Anterior cingulate cortex (tissue), 58 donors: ENCODE measurements at places on chromosomes 12 and 14.

GRCh38 chr12:93059925-93060665, 131.0 kb upstream of the EEA1 start:
- DNase-seq, result no peak

GRCh38 chr12:10771132-10771733, 31.2 kb downstream of the TAS2R7 start:
- no peak for DNase-seq

- no peak for DNase-seq
These were observed at the start of gene CCDC77 for GRCh38 chr12:401235-402028. TSS of gene CCDC77 (plus strand) at chr12:401644. CDS start at chr12:409384, 7,740 bp downstream.

- DNase-seq, result no peak
These were observed 56.0 kb upstream of the C14orf180 start for GRCh38 chr14:104523546-104523935.

DNA sequence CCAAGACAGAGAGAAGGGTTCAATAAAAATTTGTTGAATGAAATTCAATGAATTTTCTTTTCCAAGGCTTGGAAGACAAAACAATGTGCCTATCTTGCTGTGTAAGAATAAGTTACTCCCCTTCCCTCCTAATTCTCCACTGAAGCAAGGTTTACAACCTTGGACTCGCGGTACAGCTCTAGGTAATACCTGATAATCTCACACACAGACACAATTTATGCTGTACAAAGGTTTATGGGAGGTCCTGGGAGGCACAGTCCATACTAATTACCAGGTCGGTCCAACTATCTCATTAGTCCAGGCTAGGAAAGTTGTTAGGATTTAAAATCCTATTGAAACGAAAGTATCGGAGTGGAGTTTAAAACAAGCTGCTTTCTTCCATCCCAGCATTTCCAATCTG, 42.6 kb downstream of the NELL2 start:
- DNase-seq, result no peak

GRCh38 chr12:65822732-65823512, 1.4 kb upstream of the HMGA2 start:
- no peak for DNase-seq

DNA sequence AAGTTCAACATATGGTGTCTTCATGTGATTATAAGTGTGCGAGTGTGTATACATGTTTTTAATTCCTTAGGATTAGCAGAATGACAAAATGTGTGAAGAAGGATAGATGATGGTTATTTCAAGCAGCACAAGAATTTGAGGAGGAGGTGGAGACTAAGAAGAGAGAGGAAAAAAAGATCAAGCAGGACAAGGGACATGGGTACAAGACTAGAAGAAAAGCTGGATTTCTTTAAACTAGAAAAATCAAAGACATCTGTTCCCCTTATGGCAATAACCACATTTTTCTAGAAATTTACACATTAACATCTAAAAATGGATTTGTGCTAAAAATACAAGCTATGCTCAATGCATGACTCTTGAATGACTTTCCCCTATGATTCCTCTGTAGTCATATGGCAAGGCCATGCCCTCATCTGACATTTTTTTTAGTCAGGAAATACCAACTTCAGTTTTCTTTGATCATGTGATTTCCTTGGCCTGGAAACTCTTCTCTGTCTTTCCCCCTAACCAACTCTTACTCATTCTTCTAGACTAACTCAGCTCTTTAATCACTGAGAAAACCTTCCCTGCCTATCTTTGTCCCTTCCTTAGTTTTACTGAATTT, 435.8 kb downstream of the NRXN3 start:
- DNase-seq, result no peak

DNA sequence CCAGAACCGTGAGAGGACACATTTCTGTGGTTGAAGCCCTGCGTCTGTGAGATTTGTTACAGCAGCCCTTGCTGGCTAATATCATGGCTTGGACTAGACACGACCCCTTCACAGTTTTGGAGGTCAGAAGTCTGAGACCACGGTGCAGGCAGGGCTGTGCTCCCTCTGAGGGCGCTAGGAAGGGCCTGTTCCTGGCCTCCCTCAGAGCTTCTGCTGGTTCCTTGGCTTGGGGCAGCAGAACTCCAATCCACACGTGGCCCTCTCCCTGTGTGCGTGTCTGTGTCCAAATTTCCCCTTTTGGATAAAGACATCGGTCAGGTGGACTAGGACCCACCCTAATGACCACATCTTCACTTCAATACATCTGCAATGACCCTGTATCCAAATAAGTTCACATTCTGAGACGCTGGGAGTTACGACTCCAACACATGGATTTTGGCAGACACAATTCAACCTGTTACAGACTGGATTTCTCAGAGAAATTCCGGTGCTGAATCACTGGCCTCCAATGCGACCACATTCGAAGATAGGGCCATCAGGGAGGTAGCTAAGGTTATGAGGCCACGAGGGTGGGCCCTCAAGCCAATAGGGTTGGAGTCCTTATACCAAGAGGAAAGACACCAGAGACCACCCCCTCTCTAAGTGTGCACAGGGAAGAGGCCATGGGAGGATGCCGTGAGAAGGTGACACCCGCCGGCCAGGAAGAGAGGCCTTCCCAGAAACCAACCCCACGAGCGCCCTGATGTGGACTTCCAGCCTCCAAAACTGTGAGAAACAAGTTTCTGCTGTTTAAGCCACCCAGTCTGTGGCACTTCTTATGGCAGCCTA, 43.6 kb upstream of the PPP2R5C start:
- no peak for DNase-seq

GRCh38 chr12:5503774-5504173, 71.9 kb downstream of the NTF3 start:
- no peak for DNase-seq

GRCh38 chr12:91565246-91565645, 382.6 kb upstream of the DCN start:
- no peak for DNase-seq

GRCh38 chr12:110304061-110304551, 23.1 kb downstream of the ATP2A2 start:
- DNase-seq, result no peak

DNA sequence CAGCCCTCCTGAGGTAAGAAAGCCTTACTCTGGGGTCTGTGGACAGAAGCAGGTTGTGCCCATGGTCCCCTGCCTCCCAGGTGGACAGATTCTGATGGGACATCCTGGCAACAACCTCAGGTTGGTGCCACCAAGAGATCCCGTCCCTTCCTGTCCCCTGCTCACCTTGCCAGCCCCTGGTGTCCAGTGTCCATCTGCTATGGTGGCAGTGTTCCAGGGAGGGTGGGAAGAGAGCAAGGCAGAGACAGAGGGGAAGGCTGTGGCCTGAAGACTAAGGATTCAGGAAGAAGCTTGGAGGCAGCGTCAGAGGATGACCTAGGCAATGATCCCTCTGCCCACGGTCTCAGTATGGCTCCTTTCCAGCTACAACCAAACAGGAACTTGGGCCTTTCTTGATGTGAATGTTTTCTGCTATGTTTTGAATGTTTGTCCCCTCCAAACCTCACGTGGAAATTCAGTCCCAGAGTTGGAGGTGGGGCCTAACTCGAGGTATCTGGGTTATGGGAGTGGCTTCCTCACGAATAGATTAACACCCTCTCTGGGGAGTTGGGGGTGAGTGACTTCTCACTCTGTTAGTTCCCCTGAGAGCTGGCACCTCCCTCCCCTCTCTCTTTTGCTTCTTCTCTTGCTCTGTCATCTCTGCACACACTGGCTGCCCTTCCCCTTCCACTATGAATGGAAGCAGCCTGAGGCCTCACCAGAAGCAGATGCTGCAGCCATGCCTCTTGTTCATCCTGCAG, 26.9 kb downstream of the IQSEC3 start:
- DNase-seq, result no peak

DNA sequence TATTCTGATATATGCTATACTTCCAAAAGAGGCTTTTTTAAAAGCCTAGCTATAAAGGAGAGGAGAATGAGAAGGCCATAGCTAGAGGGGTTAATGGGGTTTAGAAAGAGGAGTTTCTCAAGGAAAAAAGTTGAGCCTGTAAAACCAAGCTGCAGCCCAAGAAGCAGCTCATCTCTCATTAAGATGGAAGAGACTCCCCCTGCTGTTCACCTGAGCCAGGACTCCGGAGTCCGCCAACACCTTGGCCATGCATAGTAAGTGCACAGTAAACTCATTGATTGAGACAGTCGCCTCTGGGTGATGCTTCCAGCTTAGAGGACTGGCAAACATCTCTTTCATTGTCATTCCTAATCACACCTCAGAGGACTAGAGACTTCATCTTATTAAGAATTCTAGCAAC, 46.2 kb downstream of the ANO2 start:
- no peak for DNase-seq

DNA sequence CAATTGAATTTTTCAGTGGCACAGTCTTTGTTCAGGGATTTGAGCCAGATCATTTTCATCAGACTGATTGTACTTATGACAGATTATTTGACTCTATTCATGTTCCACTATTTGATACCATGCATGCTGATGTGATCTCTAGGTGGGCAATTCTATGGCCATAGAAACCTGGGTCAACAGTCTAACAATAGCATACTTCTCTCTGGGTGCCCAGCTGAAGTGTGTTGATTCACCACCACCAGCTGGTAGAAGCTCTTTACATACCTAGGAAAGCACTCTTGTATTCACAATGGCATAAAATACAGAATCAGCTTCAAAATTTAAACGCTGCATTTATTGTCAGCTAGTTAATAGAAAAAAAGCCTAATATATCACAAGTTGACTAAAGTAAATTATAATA, 90.2 kb upstream of the TMTC2 start:
- DNase-seq, result no peak

DNA sequence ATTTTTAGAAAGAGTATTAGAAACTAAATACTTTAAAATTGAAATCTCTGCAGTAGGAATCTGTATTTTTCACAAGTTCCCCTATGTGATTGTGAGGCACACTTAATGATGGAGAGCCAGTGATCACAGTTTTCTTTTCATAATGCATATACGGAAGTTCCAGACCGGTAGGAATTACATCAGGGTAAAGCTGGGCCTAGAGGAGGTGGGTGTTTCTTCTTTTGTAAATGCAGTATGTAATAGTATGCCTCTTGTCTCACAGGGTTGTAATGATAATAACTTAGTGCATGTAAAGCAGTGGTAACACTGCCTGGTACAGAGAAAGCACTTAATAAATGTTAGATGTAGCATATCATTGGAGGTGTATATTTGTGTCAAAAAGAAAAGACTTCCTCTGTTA, 57.2 kb upstream of the LRTM2 start:
- no peak for DNase-seq

DNA sequence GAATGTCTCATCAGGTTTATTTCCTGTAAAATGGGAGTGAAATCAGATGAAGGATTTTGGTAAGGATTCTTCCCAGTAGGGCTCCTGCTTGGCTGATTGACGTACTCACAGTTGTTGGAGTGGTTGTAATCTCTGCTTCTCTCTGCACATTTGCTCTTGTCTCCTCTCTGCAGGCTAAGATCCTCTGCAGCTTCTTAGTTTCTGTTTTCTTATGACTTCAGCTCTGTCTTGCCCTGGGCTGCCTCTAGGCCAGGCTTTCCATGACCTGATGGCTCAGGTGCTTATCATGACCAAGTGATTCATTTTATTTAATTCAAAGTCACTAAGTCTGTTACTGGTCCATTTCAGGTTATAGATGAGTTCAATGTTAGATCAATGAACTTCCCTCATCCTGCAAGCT, 394.5 kb upstream of the DDHD1 start:
- no peak for DNase-seq

DNA sequence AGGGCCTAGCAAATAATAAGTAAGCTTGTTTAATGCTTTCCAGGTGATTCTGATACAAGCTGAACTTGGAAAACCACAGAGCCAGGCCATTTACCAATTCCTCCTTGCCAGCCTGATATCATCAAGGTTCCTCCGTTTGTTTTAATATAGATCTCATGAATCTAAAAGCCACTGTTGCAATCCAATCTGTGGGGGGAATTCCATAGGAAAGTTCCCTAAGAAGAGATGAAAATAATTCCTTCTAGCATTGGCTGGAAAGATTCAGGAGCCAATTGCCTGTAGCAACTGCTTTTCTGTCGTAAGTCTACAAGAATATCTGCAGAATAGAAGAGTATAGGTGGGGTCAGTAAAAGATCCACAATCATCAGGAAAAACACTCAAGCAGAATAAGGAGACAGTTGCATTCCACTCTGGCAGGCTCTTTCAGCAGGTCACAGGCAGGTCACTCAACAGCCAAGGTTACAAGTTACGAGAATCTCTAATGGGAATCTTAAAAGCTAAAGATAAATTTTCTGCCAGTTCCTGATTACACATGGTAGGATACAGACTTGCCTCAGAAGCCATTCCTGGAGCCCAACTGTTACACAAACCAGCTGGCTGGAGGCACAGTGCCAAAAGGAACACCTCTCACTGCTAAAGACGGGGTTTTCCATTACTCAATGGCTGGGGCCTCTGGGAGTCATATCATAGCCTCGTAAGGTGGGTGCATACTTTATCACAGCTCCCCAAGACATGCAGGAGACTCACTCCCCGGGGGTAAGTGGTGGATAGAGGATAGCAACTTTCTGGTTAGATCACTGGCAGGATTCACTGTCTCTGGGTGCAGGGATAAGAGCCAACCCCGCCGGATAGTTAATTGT, 43.6 kb downstream of the FGD6 start:
- peak; percentile 4 for DNase-seq

- DNase-seq, result no peak
These were observed 2.9 kb upstream of the ATP2A2 start for GRCh38 chr12:110278255-110278536.

DNA sequence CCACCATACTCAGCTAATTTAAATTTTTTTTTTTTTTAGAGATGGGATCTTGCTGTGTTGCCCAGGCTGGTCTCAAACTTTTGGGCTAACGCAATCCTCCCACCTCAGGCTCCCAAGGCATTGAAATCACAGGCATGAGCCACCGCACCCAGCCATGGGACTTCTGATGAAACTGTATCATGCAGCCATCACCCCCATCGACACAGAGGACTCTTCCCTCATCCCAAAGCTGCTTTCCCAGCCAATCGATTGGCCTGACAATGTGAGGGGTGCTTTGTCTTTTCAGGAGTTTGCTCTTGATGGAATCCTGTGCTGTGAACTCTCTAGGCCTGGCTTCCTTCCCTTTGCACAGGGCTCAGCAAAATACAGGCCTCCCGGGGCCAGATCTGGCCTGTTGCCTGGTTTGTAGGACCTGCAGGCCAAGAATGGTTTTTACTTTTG, 59.6 kb upstream of the NCOR2 start:
- DNase-seq, result no peak

GRCh38 chr14:96688629-96689028, 108.6 kb upstream of the VRK1 start:
- DNase-seq, result no peak

DNA sequence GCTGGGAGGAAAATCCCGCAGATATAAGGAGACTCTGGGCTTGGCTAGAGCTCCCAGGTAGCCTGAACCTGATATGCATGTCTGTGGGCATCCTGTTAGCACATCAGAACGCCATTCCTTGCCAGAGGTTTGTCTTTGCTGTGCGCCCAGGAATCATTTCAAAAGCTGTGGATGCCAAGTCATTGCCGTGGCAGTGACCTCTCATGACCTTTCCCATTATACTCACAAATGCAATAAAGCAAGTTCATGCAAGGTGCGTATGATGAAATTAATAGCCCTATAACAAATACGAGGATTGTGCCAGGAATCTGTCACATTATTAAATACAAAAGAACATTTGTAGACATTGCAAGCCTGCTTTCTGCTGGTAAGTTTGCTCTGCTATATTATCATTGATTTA, 229.1 kb upstream of the PELI2 start:
- no peak for DNase-seq
